ENCODE measurements at places on chromosomes 1 and 21.
A peak's percentile ranks its signal among the peaks of the same experiment; 100 is the strongest.

GRCh38 chr1:206579747-206580437, 32.4 kb downstream of the EIF2D start:
- peak; percentile 18 for DNase-seq

DNA sequence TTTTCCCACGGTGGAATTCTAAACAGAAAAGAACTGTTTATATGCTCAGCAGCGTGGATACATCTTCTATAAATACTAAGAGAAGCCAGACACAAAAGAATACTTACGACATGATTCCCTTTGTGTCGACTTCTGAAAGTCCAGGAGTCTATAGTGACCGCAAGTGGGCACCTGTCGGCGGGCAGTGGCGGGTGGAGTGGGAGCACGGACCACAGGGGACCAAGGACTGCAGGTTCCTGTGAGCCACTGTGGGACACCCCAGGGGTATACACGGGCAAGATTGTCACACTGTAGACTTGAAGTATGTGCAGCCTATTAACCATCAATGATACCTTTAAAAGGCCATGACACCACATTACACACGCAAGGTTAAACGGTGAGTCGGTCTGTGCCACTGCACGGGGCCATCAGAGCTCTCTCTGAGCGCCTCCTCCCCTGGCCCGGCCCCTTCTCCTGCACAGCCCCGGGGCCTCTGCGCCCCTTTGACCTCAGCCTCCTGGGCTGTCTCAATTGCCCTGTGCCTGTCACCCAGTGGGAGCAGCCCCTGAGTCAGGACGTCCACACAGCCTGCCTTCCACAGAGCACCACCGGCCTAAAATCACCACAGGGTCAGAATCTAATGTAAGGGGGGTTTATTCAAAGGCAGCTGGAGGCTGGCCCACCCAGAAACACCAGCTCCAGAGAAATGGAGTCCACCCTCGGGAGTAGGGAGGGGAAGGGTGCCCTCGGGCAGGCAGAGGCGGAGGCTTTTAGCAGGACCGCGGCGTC, 90.0 kb upstream of the COL6A1 start:
- DNase-seq: no peak

DNA sequence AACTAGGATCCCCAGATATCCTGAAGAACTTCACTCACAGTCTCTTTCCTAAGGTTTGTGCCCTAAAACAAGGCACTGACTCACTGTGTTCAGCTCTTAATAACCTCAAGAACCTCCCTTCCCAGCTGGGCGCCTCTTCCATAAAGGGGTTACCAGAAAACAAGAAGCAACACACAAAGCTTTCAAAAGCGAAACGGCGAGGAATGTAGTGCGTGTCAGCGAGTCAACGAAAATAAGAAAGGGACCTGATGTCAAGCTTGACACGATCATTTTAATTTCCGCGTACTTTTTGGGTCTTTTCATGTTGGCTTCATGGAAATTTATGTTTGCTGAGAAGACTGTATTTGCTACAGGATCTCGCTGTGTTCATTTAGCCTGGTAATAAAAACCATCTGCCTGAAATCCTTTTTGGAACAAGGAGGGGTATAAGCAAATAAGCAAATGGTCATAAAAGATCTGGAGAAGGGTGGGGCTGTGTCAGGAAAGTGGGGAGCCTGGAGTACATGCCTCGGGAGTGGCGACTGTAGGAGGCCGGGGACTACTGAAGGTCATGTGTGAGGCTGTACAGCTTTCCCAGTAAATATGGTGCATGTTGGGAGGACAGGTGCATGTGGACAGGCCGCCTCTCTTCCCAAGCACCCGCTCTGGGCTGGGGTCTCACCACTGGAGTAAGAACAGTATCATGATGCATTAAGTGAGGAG, 11.4 kb upstream of the CLDN14 start:
- peak; percentile 77 for DNase-seq

DNA sequence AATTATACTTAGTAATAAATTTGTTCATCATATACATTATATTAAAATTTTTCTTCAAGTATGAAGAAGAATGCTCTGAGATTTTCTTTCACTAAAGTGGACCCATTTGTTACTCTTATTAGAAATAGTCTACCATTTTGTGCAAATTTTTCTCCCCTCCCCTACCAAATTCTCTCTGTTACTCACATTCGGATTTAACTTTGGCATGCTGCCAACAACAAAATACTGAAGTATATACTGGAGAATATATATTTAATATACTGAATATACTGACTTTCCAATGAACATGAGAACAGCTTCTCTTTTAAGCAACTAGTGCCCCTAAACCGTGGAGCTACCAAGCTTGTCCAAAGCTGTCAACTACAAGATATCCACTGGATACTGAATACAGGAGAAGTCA, 57.2 kb downstream of the CENPF start:
- no peak for DNase-seq

DNA sequence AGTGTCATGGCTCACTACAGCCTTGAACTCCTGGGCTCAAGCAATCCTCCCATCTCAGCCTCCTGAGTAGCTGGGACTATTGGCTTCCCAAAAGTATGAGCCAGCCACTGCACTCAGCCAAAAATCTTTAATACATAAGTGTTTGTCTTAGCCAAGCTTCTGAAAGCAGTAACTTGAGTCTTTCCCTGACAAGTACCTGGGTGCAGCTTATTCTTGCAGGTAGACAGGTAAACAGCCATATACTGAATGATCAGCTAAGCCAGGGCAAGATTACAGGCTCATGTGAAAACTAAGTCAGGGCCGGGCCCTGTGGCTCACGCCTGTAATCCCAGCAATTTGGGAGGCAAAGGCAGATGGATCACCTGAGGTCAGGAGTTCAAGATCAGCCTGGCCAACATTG, 7.8 kb downstream of the MEAF6 start:
- no peak for DNase-seq

DNA sequence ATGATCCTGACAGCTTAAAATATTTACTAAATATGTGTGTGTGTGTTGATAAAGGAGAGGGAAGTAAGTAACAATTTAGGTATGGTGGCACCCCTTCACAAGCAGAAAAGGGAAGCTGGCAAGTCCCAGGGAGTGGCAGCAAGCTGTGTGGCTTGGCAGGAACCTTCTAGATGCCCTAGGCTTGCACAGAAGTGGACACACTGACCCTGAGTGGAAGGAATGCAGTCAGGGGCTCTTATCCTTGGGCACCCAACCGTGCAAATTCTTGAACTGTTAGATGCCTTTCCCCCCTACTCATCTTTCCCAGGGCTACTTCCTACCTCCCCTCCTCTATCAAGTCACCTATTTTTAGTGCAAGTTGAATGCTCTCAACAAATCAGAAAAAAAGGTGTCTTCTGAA, 18.9 kb downstream of the ACP6 start:
- no peak for DNase-seq

DNA sequence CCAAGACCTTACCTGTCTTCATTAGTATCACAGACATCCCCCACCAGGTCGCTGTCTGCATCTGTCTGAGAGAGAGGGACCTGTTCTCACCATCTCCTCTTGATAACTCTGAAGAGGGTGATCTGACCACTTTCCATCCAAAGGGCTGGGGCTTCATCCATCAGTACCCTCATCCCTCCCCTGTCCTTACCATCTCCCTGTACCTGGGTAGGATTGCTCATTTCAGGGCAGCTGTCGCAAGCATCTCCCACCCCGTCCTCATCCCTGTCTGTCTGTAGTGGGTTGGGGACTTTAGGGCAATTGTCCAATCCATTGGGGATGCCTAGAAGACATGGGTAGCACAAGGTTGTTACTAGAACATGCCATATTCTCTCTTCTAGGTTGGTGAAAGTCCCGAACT, 7.9 kb downstream of the THBS3 start:
- DNase-seq: no peak

DNA sequence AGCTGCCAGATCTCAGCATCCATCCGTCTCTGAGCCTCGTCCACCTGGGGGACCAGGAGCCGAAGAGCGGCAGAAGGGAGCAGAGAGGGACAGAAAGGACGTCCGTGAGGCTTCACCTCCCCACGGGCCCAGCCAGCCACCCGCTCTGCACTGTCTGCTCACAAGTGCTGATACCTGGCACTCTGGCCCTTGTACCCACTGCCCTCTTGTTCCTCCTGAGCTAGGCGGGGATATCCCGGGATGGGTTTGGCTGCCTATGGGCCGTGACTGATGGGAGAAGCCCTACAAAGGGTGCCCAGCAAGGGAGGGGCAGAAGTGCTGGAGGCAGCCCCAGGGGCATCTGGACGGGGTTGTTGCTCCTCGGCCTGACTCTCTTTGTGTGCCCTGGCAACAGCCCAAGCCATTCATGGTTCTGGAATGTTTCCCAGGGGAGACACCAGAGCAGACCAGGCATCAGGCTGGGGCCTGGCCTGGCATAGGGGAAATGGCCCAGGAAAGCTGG, 57.6 kb downstream of the LDLRAD2 start:
- DNase-seq: peak; percentile 82

DNA sequence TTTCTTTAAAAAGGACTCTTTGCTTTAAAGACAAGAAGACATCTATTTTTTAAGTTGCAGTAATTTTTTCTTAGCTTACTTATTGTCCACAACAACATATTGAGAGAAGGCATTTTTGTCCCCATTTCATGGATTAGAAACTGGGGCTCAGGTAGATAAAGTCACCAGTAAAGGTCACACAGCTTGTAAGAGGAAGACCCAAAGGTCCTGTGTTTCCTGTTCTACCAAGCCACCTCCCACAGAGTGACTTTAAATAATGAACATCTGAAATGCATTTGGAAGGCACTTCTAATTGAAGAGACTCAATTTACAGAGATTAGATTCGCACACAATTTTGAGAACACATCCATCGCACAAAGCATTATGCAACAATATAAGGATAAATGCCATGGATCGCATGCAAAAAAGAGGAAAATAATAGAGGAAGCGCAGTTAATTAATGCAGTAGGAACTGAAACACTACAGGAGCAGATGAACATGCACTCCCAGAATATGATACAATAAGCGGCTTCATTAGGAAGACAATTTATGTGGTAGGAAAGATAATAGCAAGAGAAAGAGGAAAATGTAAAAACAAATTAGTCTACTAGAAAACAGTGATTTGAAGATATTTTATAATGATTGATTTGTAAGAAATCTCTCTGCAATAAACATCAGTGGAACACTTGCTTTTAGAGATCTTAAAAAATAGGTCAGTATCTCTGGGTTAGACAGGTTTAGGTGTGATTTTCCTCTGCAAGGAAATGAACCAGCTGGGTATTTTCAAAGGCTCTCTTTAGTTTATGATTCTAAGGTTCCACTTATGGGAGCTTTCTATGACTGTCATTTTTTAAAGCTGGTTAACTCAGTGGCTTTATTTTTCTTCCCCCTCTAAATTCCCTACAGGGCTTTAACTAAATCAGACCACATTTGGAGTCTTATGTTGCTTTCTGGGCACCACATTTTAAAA, 27.1 kb upstream of the CD2 start:
- DNase-seq: no peak

GRCh38 chr1:82901118-82901517, 1097.8 kb downstream of the TTLL7 start:
- DNase-seq: peak; percentile 35

All from fibroblast of skin of right quadriceps (primary cell).